ENCODE measurements at places on chromosomes 4 and X.

DNA sequence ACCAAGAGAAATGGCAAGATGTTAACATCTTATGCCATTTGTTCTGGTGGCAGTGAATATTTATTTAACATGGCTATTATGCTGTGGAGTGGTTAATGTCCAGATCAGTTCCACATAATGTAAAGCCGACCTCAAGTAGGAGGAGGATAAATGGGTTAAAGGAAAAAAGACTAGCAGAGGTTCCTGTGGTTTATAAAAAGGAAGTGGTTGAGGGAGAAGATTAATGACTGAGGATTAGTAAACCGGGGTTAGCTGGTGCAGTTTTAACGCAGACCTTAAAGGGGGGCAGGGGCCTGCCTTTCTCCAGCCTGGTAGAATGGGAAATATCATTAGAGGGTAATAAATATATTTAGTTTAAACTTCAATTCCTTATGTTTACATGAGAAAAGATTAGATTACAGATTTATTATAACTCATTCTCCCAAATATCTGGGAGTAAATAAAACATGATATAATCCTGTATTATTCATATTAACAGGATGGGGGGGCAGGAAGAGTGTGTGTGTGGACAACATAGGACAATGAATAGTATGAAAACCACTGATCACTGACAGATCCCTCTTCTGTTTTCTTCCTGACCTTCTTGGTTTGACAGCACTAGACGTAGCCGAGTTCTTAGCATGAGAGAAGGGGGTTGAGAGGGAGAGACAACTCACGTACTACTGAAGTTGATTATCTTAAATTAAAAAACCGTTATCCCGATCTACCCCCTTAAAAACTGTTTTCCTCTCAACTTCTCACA lies 124.1 kb upstream of the LIMCH1 start:
- no peak for DNase-seq

DNA sequence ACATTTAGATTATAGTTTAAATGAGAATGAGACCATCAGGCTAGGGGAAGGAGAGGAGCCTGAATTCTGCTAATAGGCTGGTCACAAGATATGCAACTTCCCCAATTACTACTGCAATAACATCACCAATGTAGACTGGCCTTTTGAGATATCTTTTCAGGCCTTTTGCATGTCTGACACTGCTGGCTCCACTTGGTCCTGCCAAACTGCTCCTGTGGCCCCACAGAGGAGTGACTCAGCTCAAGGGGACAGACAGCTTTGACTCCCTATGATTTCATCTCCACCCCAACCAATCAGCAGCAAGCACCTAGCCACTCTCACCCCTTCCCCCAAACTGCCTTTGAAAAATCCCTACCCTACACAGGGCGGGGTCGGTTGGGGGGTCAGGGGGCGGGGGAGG lies 22.8 kb downstream of the GPRIN3 start:
- DNase-seq, result no peak

- no peak for DNase-seq
Measured at GRCh38 chrX:150731795-150732194, 38.6 kb downstream of the MTMR1 start.

DNA sequence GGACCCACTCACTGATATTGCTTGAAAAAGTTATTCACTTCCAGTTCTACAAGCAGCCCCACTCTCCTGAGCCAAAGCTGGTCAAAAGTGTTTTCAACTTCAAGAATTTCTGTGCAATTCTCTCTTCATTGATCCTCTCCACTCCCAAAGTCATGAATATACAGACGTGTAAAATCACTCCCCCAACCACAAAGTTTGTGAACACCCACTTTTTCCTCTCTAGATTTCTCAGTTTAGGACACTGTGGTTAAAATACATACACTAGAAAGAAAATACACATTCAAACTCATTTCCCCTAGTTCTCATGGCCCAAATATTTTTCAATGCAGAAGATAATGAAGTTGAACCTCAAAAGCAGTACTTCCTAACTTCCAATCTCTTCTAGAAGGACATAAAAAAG lies 116.3 kb downstream of the MSN start:
- no peak for DNase-seq

DNA sequence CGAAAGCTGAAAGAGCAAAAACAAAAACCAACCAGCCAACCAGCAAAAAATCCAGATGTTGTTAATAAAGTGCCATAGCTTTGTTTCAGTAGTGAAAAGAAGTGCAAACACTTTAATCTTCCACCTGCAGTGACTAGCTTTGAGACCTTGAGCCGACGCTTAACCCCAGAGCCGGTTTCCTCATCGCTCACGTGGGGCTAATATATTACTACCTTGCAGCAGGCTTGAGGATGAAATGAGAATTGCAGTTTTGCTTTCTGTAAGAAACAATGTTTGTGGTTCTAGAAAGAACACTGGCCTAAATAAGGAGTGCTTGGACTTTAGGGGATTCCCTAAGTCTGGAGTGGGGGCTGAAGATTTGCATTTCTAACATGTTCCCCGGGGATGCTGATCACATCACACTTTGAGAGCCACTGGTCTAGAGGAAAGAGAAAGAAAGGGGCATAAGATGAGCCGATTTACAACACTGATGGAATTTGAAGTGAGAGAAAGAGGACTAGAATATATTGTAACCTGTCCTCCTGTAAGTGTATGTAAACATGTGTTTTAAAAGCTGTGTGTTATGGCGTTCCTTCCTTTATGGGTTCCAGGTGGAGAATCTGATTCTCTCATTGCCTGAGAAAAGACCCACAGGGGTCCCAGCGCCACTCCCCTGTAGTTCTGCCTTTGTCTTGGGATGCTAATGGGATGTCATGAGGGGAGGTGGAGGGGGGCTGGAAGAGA lies 1.4 kb downstream of the FGF2 start:
- peak; percentile 13 for DNase-seq

DNA sequence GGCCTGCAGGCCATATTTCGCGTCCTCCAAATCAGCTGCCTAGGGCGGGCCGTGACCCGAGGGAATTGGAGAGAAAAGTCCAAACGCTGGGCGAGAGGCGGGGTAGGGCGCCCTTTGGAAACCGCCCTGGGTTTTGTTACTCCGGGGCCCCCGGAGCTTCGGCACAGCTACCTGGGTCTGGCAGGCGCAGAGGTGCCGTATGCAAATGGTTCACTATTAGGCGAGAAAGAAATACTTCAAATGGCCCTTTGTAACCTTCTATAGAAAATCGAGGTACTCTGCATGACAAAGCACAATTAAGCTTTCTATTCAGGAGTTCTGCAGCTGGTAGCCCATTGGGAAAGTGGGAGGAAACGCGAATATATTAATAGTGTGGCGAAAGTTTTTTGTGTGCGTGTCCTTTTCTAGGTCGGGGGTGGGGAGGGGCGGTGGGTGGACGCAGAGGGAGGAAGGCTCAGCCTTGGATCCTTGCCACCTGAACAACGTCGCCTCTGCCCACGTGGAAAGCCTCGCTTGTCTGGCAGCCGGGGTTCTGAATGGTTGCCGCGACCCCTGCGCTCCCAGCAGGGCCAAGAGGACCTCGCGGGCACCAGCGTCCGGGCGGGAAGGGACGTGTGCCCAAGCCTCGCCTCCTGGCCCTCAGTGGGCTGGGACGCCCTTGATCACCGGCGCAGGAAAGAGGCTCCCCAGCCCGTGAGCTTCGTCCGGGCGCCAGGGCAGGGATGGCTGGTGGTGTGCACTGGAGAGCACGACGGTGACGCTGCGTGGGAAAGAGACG lies 9.5 kb downstream of the GSX2 start:
- no peak for DNase-seq

DNA sequence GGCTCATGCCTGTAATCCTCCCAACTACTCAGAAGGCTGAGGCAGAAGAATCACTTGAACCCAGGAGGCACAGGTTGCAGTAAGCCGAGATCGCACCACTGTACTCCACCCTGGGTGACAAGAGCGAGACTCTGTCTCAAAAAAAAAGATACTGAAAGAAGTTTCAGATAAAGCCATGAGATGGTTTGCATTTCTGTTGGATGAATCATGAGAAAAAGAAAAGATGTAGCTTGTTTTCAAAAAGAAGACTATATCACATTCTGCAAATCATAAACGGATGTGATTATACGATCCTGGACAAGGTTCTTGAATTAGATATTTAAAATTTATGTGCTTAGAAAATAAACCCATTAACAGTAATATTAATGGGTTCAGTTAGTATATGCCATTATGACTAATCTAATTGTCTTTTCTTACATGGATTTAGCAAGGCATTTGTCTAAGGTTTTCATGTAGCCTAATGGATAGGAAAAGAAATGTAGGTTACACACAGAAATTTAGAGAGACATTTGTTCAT lies 345.9 kb downstream of the SLC7A11 start:
- DNase-seq, result no peak

- no peak for DNase-seq
Measured at GRCh38 chr4:11428231-11428898, at the start of gene HS3ST1. HS3ST1 (minus strand) TSS chr4:11428894; CDS start chr4:11400005, 28,889 bp downstream.

- DNase-seq, result no peak
Measured at GRCh38 chr4:6526156-6526555, 48.8 kb upstream of the MAN2B2 start.

GRCh38 chr4:29619168-29619567 lies 1101.0 kb upstream of the PCDH7 start:
- no peak for DNase-seq

DNA sequence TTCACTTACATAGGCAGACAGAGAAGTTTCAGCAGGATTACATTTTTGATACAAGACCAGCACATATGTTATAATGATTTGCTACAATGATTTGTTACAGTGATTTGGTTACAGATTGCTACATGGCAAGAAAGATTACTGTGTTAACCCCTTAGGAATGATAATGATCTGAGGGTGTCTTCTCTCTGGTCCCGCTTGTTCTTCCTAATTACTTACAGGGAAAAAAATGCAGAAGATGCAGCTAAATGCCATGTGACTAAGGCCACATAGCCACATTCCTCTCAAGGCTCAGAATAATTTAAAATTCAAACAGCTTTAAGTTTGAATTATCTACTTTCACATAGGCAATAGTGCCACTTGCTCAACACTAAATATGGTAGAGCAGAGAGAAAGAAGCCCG lies 9.7 kb upstream of the LAP3 start:
- no peak for DNase-seq

- peak; percentile 73 for DNase-seq
Measured at GRCh38 chrX:81195712-81196111, 6.0 kb downstream of the HMGN5 start.

DNA sequence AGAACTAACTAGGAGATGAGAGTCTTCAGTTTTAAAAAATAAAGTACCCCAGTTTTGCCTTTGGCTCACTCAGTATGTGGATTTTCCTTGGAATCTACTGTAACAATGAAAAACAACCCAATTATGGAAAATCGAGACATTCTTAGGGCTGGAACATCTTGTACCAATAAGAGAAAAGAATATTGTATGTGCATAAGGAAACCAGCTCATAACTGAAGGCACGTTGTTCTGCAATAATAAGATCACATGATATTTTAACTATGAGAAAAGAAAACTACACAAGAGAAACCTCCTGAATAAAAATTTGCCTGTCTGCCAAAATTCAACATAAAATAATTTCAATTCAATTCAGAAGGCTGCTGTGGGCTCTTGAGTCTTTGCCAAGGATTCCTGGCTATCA lies 261.8 kb upstream of the EDNRA start:
- no peak for DNase-seq

GRCh38 chrX:3522101-3522650 lies 175.7 kb upstream of the MXRA5 start:
- no peak for DNase-seq

- DNase-seq, result no peak
Measured at GRCh38 chr4:47784222-47784621, 53.6 kb downstream of the CORIN start.

GRCh38 chrX:154539077-154539476 lies 7.6 kb downstream of the G6PD start:
- no peak for DNase-seq

GRCh38 chr4:5631352-5632065 lies 76.8 kb downstream of the EVC2 start:
- no peak for DNase-seq

- no peak for DNase-seq
Measured at GRCh38 chrX:13717700-13718472, 16.5 kb downstream of the TRAPPC2 start.

DNA sequence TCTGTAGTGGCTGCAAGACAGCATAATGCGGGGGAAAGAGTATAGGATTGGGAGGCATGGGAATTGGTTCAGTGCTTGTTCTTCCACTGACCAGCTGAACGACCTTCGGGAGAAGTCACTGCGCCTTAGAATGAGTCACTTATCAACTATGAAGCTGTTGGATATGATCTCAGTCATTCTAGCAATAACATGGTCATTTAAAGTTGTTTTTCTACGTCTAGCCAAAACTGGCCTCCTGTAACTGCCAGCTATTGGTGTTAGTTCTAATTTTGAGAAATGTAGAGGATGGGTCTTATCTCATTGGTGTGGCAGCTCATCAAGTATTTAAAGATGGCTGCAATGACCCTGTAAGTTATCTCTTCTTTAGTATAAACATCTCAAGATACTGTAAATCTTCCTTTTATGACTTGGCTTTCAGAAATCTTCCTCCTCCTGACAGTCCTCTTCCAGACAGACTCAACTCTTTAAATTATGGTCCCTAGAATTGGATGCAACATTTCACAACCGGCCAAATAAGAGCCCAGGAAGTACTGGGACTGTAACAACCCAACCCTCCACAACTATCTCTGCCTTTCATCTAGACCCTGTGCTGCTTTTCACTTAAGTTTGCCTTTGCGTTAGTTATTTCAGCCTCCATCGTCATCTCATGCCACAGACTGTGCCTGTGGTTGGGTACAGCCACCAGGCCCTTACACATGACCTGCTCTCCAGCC lies 243.3 kb downstream of the CBR4 start:
- no peak for DNase-seq

DNA sequence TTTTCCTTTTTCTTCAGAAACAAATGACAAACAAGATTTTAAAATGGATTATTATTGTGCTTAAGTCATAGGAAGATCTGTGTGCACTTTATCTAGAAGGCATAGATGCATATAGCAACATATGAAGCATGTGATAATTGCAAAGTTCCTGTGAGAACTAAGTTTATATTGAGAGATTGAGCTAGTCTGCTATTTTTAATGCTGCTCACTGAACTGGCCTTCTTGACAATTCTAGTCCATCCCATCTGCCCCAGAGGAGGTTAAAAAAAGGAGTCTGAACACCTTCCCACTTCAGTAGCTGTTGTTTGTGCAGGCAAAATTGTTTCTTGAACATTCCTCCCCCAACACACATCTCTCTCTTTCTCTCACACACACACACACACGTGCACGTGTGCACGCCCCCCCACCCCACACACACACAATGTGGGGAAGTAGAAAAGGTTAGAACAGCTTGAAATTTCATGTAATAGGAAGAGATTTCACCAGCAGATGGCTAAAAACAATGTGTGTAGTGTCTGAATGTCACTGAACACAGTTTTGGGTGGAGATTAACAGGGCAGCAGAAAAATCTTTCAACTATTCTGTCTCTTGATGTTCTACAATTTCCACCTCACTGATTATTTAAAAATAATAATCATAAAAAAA lies 108.0 kb downstream of the GPM6A start:
- no peak for DNase-seq
